Natural killer cell treated with Interleukin-12 subunit alpha and Interleukin-12 subunit beta and Interleukin-15 and Interleukin-18, amount 100 ng/mL, for 72 hours (primary cell): ENCODE measurements at places on chromosomes 5 and 9. TPM values are rescaled to one million over a fixed set of nuclear protein-coding genes. Genes with fewer than 3 reads are reported as not detected.
A peak's percentile ranks its signal among the peaks of the same experiment; 100 is the strongest.

DNA sequence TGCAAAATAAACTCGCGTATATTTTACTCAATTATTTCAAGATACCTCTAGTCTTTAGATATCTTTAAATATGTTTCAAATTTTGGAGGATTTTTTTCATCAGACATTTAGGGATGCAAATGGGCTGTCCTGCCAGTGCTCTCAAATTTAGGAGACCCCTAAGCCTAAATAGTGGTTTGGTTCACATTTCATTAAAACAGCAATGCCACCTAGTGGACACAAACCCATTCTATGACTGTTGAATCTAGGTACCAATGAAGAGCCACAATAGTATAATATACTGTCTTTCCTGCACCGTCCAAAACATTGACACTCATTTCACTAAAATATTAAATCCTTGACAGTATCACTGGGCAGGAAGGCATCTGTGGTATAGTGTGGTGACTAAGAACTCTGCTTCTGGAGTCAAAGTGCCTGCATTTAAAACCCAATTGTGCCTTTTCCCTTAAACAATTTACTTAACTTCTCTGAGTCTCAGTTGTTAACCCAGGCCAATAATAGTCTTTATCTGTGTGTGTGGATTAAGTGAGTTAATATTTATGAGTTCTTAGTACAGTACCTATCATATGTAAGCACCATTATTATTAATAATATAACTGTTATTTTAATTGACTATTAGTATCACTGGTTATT is 148.0 kb downstream of the RORB start:
- DNase-seq: no peak

DNA sequence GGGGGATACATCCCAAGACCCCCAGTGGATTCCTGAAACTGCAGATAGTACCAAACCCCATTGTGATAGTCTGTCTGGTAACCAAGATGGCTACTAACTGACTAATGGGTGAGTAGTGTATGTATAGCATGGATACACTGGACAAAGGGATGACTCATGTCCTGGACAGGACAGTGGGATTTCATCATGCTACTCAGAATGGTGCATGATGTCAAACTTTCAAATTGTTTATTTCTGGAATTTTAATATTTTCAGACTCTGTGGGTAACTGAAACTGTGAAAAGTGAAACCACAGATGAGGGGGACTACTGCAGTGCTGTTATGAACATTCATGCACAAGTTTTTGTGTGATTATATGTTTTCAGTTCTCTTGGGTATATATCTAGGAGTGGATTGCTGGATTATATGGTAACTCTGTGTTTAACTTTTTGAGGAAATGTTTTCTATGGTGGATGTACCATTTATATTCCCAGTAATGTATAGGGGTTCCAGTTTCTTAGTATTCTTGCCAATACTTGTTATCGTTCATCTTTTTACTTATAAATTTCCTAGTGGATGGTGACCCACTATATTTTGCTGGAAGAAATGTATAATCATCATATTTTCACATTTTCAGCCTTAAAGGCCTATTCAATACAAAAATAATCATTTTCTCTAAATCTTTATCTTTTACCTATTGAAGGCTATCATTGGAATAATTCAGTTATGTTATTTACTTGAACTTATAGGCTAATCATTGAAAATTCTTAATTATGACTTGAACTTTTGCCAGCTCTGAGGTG is 140.9 kb downstream of the NR3C1 start:
- DNase-seq: no peak

DNA sequence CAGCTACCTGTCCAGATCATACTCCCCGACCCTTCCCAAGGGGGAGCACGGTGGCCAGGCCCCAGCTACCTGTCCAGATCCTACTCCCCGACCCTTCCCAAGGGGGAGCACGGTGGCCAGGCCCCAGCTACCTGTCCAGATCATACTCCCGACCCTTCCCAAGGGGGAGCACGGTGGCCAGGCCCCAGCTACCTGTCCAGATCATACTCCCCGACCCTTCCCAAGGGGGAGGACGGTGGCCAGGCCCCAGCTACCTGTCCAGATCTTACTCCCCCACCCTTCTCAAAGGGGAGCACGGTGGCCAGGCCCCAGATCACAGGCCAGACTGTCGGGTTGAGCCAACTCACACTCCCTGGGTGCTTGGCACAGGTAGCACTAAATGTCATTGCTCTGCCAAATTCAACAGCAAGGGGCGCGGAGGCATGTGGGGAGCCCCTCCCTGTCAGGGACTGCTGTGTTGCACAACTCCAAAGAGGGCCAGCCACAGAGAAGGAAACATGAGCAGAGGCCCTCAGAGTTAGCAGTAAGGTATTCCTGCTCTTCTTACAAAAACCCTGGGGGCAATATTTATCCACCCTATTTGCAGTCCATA is 136.9 kb downstream of the OLFM1 start:
- DNase-seq: peak; percentile 38

Gene NUTM2G
- total RNA-seq: not detected

Gene ROR2
- not detected for total RNA-seq

- no peak for DNase-seq
Observed at GRCh38 chr5:100731768-100732167, 171.3 kb downstream of the ST8SIA4 start.

Gene TSLP
- not detected for total RNA-seq

DNA sequence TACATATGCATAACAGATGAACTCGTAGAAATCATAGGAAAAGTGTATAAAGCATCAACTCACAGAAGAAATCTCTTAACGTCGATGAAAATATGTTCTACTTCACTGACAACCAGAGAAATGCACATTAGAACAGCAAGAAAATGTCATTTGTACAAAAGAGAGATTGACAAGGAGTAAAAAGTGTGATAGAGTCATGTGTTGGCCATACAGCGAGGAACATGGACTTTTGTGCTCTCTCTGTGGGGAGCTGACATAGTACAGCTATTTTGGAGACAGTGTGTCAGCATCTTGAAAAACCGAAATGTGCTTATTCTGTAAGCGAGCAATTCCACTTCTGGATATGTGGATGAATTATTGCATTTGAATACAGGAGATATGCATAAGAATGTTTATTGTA is 477.9 kb downstream of the ICE1 start:
- no peak for DNase-seq

Gene PCDHGA4
- total RNA-seq: 0.48 TPM

DNA sequence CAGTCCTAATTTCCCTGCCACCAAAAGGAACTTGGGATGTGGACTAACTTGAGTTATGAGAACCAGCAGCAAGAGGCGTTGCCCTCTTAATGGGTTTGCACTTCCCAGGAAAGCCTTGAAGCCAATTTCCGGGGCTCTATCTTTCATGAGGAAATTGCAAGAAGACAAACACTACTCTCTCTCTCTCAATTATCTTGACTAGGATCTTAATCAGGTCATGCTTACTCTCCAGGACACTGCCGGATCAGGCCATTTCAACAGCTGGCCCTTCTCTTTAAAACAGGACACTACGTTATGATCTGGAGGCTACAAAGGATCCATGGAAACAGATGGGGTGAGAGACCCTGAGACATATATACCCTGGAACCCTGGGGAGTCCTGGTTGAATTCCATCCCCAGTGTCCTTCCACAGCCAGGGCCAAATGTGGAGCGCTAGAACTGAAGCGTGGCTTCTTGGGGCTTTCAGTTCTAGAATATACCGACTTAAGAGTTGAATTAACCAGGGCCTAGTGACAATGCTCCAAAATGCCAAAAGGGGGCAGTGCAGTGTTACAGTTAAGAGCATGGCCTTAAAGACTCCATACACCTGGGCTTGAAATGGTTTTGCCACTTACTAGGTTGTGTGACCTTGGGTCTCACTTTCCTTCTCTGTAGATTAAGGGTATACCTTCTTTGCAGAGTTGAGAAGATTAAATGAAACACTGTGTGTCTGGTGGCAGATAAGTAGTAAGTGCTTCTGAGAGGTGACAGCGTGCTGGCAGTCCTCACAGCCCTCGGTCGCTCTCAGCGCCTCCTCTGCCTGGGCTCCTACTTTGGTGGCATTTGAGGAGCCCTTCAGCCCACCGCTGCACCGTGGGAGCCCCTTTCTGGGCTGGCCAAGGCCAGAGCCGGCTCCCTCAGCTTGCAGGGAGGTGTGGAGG is 21.1 kb downstream of the FAM219A start:
- DNase-seq: peak; percentile 68

GRCh38 chr5:150261231-150261630 is 28.3 kb downstream of the CAMK2A start:
- DNase-seq: no peak

GRCh38 chr9:134215699-134216448 is 51.5 kb upstream of the RNU6ATAC start:
- DNase-seq: no peak

GRCh38 chr9:121358751-121359150 is 11.3 kb downstream of the STOM start:
- no peak for DNase-seq

- no peak for DNase-seq
Observed at GRCh38 chr5:93572608-93573353, 8.2 kb downstream of the NR2F1-AS1 start.

Gene IL9
- 0.52 TPM for total RNA-seq

GRCh38 chr9:137759117-137759516 is 118.5 kb upstream of the CACNA1B start:
- no peak for DNase-seq
